ENCODE measurements at places on chromosomes 3 and 15.

DNA sequence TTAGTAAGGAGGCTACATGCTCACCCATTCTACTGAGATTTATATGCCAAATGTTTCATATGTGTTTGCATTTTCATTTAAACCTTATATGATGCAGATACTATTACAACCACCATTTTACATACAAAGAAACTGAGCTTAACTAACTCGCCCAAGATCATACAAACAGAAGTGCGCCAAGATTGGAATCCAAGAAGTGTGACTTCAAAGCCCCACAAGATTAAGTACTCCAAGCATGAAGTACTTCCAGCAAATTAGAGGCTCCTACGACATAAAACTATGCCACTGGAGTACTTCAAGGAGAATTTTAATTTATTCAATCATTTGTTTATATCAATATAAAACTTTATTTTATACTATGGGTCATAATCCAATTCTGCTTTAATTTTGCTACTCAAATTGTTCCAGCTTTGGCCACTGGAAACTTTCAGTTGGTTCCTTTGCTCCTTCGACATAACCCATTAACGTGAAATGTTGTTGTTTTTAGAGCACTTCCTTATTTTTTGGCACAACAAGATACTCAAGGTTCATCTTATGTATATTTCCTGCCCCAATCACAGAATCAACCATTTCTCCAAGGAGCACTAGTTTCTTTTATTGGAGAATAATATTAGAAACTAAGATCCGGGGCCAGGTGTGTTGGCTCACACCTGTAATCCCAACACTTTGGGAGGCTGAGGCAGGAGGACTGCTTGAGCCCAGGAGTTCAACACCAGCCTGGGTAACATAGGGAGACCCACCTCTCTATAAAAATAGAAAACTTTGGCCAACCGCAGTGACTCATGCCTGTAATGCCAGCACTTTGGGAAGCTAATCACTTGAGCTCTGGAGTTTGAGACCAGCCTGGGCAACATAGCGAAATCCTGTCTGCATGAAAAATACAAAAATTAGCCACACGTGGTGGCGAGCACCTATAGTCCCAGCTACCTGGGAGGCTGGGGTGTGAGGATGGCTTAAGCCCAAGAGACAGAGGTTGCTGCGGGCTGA is 10.4 kb downstream of the INO80 start:
- DNase-seq: no peak

DNA sequence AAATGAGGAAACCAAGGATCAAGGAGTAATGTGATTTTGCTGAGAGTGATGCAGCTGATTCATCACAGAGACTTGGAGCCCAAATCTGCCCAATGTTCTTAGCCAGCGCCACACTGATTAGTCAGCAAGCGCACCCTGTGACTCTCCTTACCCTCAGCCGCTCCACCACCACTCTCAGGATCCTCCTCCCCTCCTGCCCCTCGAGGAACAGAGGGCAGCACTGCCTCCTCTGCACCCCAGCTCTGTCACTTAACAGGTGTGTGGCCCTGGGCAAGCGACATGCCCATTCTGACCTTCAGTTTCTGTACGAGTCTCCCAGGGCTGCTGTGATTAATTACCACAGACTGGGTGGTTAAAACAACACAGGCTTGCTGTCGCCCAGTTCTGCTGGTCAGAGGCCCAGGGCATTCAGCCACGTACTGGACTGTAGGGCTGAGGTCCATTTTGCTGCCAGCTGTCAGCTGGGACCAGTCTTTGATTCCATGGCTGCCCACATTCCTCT is 36.1 kb upstream of the HRH1 start:
- no peak for DNase-seq

DNA sequence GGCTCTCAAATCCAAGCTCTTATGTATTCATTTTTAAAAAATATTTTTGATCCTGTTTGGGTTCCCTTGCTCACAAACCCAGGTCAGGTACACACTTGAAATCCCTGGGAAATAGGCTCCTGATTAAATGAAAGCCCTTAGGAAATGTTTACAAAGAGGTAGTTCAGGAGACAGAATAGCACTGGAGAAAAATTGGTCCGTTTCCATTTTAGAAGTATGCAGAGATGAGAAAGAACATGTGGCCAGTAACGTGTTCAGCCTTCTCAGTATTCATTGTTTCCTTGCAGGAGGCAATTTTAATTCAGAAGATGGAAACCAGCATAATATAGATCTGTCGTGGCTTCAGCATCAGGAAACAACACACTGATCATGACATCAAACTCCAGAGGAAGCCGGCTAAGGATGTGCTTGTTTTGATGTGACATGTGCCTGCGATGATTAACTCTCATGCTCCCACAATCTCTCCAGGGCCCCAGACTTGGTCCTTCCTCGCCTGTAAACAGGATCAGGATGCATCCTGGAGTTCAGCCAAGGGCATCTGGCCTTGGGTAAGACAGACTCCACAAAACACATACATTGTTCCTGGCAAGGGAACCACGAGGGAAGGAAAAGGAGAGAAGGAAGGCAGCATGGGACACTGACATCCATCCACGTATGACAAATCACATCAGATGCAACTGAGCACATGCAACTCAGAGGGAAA is 350.5 kb upstream of the THBS1 start:
- no peak for DNase-seq

DNA sequence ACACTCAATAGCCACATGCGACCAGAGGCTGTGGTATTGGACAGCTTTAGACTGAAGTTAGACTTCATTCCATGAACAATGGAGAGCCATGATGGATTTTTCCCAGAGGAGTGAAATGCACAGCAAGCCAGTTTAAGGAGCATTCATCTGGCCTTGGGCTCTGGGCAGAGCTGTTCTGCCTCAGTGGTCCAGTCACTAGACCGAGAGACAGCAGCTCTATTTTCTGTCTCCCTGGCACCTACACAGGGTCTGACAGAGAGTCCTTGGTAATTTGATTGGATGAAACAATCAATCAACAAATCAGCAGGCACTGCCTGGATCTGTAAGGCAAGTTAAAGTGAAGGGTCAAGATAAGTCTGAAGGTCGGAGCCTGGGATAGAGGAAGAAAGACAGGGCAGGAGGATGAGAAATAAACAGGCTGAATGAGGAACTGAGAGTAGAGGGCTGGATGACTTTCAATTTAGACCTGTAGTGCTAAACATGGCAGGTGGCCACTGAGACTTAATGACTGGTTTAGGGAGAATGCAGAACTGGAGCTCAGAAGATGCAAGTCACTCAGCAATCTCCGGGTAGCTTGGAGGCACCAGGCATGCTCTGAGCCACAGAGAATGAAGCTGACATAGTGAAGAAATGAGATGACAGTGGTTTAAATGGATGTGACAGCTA is 98.5 kb upstream of the SLC25A36 start:
- DNase-seq: no peak

DNA sequence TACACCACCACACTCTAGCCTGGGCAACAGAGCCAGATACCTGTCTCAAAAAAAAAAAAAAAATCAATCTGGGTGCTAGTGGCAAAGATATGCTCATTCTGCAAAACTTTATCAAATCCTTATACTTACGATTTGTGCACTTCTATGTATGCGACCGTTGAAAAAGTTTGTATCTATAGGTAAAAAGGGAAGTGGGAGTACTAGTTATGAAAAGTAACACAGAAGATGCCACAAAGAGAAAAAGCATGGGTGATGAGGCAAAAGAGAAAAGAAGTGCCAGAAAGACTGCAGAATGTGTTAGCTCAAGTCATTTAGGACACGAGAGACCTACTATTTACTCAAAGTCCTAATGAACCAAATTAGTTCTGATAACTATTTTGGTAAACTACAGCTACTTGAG is 407.8 kb downstream of the SHQ1 start:
- no peak for DNase-seq

- DNase-seq: no peak
Observed at GRCh38 chr3:35663471-35663870, 24.1 kb downstream of the ARPP21 start.

GRCh38 chr3:52204337-52205073 is 6.5 kb downstream of the ALAS1 start:
- DNase-seq: no peak

DNA sequence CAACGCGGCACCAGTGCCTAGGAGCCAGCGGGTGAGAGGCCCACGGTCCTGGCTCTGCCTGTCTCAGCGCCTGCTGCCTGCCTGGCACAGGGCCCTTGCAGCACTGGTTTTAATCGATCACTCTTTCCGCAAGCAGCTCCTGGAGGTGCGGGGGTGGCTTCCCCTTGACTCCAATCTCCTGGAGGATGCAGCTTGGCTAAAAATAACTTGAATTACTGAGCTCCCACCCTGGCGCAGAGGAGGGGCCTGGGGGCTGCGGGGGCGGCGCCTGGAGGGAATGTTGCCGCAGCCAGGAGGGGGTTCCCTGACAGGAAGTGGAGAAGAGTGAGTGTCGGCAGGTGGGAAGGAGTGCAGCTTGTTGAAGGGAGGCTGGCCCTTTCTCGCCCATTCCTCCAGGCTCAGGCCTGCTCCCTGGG is 9.9 kb upstream of the RPL29 start:
- no peak for DNase-seq
